ENCODE measurements at places on chromosomes 12 and 14. TPM values are rescaled to one million over a fixed set of nuclear protein-coding genes. Genes with fewer than 3 reads are reported as not detected.

DNA sequence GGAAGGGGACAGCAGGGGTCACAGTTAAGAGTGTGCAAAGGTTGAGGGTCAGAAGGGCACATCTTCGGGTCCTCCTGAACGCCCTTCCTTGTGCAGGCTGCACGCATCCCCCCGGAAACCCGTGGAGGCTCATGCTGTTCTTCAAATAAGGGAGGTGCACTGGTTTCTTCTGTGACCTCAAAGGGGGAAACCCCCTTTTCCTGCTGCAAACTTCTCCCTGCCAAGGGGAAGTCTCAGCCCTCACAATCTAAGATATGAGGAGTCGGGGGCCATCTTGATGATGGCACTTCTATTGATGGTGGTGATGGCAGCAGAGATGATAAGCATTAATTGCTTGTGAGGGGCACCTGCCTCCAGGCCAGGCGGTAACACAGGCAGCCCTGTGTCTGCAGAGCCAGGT lies 40.0 kb downstream of the ISCA2 start:
- DNase-seq, result no peak

GRCh38 chr12:122052285-122052684 lies 26.3 kb upstream of the MLXIP start:
- no peak for DNase-seq

- DNase-seq, result no peak
Observed at GRCh38 chr14:90547250-90547649, 150.4 kb downstream of the CALM1 start.

DNA sequence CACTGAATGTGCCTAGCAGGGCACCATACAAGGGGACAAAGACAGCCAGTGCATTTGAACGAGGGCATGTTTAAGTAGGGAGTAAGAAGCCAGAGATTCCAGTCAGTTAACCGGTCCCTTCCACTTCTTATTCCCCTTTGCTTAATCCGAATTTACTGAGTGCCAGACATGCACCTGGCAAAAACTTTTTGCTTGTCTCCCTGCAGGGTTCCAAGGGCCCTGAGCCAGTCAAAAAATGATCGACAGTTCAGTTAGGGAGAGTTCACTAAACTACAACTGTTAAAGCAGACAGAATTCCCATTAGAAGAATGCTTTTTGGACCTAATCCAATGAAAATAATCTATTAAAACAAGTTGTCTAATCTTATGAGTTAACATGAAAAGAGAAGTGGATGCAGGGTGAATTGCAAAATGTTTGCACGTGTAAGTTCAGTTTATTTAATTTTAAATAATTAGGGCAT lies 193.8 kb downstream of the TMTC2 start:
- no peak for DNase-seq

DNA sequence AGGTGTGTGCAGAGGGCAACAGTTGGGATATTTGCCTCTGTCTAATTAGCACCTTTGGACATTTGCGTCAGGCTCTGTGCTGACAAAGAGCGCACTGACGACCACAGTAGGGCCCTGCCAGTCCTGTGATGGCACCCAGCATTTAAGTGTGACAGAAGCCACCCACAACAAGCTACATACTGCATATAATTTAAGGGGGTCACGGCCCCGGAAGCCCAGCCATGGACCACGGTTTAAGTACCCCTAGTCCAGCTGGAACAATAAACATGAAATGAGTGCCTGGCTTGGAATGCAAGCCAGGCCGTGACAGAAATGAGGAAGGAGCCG lies 16.8 kb upstream of the DYNC1H1 start:
- no peak for DNase-seq

- no peak for DNase-seq
Observed at GRCh38 chr12:14390870-14391530, 25.5 kb downstream of the ATF7IP start.

GRCh38 chr14:103816991-103817390 lies 30.4 kb downstream of the PPP1R13B start:
- DNase-seq, result no peak

FERMT2 gene
- polyA plus RNA-seq, result 179 TPM

SCN8A gene
- polyA plus RNA-seq, result 3.1 TPM

C12orf42 gene
- 0.20 TPM for polyA plus RNA-seq

Measured in left renal cortex interstitium (tissue), 4 donors.